ENCODE measurements at places on chromosomes 11 and 22.

GRCh38 chr22:47123006-47123826 lies 360.8 kb downstream of the TBC1D22A start:
- no peak for DNase-seq

DNA sequence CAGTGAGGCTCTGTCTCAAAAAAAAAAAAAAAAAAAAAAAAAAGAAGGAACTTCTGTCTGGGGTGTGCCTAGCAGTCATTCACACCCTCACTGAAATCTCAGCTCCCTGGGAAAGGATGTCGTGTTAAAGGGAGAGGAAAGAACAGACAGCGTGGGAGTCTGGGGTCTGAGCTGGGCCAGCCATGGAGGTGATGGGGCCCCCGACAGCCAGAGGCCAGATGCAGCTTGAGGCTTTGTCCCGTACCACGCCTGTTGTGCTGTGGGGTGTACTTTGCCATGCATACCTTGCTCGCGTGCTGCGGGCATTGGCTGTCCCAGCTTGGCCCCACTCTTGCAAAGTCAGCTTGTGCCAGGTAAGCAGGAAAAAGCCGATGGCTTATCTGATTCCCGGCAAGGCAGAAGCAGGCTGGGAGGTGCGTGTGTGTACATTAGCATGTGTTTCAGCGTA lies 4.6 kb downstream of the SYT12 start:
- DNase-seq = no peak

- DNase-seq = peak; percentile 76
These were observed at the start of gene SLC29A2 for GRCh38 chr11:66371627-66372415. TSS of gene SLC29A2 (minus strand) at chr11:66371760. CDS start at chr11:66371591, 169 bp downstream.

GRCh38 chr11:8066036-8066910 lies 14.7 kb upstream of the TUB start:
- DNase-seq = no peak

- peak; percentile 32 for DNase-seq
These were observed 15.7 kb upstream of the IL10RA start for GRCh38 chr11:117970400-117971024.

All from ACHN (cell line).